ENCODE measurements at places on chromosomes 12 and 14.

GRCh38 chr14:38743966-38744584 is 359.0 kb downstream of the SEC23A start:
- H3K4me1 ChIP-seq: peaks cover 4% of the 10 kb centered on the region
- H3K27me3 ChIP-seq: no peaks in the 10 kb centered on the region
- no peak overlapping the region for H3K27ac ChIP-seq
- no peak for DNase-seq
- H3K4me3 ChIP-seq: no peak overlapping the region
- H3K36me3 ChIP-seq: no peaks in the 10 kb centered on the region

GRCh38 chr12:124440031-124440626 is 127.3 kb downstream of the NCOR2 start:
- no peak overlapping the region for H3K27ac ChIP-seq
- no peak for DNase-seq
- H3K4me3 ChIP-seq: no peak overlapping the region

DNA sequence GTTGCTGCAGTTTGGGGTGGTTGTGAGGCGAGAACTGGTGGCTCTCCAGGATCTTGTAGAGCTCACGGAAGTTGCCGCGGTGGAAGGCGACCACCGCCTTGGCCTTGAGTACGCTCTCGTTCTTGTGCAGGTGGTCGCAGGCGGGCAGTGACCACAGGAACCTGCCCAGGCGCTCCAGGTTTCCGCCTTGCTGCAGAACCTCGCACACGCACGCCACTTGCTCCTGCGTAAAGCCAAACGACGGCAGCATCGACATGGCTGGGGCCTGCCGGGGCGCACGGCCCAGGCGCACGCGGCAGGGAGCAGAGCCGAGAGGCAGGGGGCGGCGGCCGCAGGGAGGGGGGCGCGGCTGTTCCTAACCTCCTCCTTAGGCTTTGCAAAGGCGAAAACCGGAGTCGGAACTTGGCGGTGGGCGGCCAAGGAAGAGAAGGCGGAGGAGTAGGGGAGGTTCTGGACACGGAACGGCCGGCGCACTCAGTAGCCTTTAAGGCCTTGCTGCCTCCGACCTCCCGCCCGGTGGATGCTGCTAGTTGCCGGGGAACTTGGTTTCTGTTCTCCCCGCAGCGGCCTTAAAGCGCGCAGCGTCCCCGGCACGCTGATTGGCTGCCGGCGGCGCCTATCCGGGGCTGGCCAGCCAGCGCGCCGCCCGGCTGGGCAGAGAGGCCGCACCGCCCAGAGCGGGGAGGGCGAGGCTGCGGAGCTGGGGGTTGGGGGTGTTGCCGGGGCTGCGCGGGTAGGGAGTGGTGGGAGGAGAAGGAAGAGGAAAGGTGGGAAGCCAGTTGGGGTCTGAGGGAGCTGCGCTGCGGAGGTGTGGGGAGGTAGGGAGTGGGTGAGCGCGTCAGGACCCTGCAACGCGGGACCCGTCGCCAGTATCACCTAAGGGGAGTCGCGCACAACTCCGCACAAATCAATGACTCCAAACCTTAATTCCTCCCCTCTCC is at the start of gene SIX1:
TSS of gene SIX1 (minus strand) at position 544 of the 941 bp plus-strand sequence. CDS start at position 256, 288 bp downstream.
- peak within 1 kb of the TSS; percentile 79 for H3K4me3 ChIP-seq
- H3K4me1 ChIP-seq: peaks cover 54% of the 10 kb centered on the region
- DNase-seq: peak; percentile 70
- peaks cover 46% of the 10 kb centered on the region for H3K27me3 ChIP-seq

DNA sequence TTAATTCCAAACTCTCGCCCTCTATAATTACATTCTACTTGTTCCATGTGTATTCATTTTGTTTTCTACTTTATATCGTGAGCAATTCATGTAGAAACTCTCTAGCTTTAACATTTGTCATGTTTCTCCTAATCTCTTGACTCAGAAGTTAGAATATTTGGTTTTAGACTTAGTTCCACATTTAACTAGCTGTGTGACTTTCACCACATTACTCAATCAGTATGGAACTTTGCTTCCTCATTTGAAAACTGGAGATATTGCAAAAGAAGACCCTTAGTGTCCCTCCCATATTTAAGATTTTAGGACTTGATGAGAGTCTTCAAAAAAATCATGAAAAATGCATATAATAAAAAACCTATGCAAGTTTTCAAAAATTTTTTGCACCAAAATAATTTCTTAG is 447.5 kb downstream of the GXYLT1 start:
- H3K4me3 ChIP-seq: no peak overlapping the region
- no peaks in the 10 kb centered on the region for H3K4me1 ChIP-seq
- H3K27ac ChIP-seq: no peak overlapping the region

GRCh38 chr12:58225203-58225877 is 284.0 kb downstream of the ATP23 start:
- H3K36me3 ChIP-seq: no peaks in the 10 kb centered on the region
- H3K27me3 ChIP-seq: no peaks in the 10 kb centered on the region
- no peak for DNase-seq
- no peak overlapping the region for H3K27ac ChIP-seq
- H3K4me1 ChIP-seq: no peaks in the 10 kb centered on the region
- no peak overlapping the region for H3K4me3 ChIP-seq

- H3K36me3 ChIP-seq: no peaks in the 10 kb centered on the region
- no peak for DNase-seq
- H3K4me3 ChIP-seq: no peak overlapping the region
- peaks cover 19% of the 10 kb centered on the region for H3K4me1 ChIP-seq
- H3K27me3 ChIP-seq: no peaks in the 10 kb centered on the region
- H3K27ac ChIP-seq: no peak overlapping the region
Measured at GRCh38 chr12:7021956-7022355, 3.7 kb upstream of the LPCAT3 start.

DNA sequence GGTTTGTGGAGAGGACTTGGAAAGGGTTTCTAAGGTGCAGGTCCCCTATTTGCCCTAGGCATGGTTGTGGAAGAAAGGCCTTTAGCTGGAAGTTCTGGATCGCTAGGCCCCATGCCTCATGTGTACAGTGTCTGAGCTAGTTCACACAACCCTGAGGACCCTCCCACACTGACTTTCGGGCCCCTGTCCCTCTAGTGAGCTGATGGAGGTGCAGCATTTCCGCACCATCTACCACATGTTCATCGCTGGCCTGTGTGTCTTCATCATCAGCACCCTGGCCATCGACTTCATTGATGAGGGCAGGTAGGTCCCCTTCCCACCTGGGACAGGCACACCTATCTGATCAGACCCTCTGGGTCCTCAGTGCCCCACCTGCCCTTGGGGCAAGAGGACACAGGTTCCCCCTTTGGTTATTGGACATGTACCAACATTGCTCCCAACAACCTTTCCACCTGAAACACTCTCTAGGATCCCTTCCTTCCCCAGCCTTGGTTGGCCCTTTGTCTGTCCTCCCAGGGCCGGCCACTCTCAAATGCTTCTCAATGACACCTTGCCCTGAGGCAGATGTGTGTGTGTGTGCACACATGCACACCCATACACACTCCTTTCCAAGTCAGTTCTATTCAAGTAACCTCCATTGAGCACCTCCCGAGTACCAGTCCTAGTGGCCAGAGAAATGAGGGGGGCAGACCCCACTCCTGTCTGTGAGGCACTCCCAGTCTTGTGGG is 2.6 kb downstream of the SOAT2 start:
- H3K4me3 ChIP-seq: no peak overlapping the region
- H3K4me1 ChIP-seq: peaks cover 30% of the 10 kb centered on the region
- H3K36me3 ChIP-seq: no peaks in the 10 kb centered on the region
- no peak overlapping the region for H3K27ac ChIP-seq
- DNase-seq: no peak
- no peaks in the 10 kb centered on the region for H3K27me3 ChIP-seq

GRCh38 chr14:96929950-96930349 is 132.8 kb downstream of the VRK1 start:
- no peak overlapping the region for H3K4me3 ChIP-seq
- no peak overlapping the region for H3K27ac ChIP-seq
- H3K27me3 ChIP-seq: peaks cover 2% of the 10 kb centered on the region

DNA sequence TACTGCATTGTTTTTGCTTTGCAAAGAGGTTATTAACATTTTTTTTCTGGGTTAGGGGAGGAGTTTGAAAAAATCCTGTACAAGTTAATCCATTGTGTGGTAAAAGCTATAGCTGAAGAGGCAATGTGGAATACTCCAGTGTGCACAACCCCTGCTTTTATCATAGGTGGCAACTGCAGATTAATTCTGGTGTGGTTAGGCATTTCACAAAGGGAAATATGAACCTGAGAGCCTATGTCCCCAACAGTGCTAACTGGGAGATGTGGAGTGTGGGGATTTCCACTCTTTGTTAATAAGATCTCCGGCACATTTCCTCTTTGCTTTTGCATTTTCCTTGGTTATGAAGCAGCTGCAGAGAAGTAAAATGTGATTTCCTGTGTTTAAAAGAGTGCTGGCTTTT is 33.6 kb downstream of the PRORP start:
- H3K27me3 ChIP-seq: peaks cover 2% of the 10 kb centered on the region
- H3K36me3 ChIP-seq: peaks cover 14% of the 10 kb centered on the region
- H3K27ac ChIP-seq: peak overlapping the region; percentile 95
- H3K4me3 ChIP-seq: no peak overlapping the region
- no peak for DNase-seq

All from endothelial cell (in vitro differentiated cells).